ENCODE measurements at places on chromosomes 16 and 17.

DNA sequence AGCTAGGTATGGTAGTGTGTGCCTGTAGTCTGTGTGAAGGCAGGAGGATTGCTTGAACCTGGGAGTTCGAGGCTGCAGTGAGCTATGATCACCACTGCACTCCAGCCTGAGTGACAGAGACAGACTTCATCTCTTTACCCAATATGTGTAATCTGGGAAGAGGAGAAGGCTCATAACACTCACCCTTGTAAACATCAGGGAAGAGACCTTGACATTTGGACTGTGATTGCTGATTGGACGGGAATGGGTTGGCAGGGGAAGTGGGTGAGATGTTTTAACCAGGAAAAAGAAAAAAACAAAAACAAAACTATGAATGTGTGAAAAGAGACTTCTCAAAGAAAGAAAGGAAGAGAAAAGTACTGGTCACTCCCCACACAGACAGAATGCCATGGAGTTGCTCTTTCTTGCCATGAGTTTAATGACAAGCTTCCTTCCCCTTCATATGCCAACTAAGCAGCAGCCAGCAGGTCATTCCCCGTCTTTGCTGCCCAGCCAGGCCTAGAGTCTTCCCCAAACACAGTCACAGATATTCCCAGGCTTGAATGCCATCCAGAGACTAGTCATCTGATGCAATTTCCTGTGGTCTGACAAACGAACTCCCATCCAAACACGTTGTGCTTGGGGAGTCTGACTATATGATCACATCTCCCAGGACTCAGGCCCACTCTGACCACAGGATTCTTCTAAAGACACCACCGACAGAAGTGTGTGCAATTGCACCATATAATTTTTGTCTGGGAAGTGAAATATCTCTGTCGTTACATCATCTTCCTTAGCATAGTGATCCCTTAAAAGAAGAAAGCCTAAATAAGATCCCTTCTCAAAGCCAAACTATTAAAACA lies 3.6 kb upstream of the XAF1 start:
- no peak for DNase-seq

- DNase-seq = no peak
These were observed 3.1 kb upstream of the KRTAP3-2 start for GRCh38 chr17:41002814-41003213.

GRCh38 chr17:41917192-41917591 lies 1.6 kb downstream of the ACLY start:
- DNase-seq = no peak

DNA sequence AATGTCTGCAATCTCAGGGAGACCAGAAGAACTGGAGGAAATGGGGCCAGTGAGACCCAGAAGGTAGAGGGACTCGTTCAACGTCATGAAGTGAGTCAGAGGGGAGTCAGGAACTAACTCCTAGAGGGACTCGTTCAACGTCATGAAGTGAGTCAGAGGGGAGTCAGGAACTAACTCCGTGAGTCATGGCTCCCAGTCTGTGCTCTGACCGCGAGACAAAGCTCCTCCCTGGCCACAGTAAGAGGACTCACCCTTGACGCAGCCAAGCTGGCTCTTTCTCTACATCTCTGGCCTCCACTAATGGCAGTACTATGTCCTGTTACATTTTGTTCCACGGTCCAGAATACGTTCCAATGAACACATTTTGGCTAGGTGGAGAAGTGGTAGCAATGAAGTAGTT lies 902.5 kb downstream of the KCNJ2 start:
- DNase-seq = no peak

- no peak for DNase-seq
These were observed 6.3 kb downstream of the CASKIN1 start for GRCh38 chr16:2190002-2190658.

- DNase-seq = no peak
These were observed 37.9 kb upstream of the METTL16 start for GRCh38 chr17:2549392-2550211.

DNA sequence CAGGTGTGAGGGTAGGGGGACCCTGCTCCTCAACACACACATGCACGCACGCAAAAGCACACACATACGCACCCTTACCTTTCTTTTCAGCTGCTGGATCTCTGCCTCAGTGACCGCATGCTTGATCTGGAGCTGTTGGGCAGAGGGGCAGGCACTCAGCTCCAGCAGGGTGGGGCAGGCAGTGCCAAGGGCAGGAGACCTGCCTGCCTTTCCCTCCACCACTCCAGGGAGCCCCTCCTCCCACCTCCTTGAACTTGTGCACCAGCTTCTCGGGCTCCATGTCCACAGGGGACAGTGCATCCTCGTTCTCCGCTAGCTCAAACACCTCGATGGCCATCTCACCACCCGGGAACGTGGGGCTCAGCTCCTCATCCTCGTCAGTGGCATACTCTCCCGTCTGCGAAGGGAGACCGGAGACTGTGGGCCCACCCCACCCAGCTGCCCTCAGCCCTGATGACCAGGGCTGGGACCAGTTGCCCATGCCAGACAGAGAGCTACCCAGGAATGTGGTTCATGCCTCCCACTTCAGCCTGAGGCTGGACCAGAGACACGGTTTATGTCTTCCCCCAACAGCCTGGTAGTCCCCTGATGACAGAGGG lies 9.3 kb upstream of the SAMD14 start:
- no peak for DNase-seq

DNA sequence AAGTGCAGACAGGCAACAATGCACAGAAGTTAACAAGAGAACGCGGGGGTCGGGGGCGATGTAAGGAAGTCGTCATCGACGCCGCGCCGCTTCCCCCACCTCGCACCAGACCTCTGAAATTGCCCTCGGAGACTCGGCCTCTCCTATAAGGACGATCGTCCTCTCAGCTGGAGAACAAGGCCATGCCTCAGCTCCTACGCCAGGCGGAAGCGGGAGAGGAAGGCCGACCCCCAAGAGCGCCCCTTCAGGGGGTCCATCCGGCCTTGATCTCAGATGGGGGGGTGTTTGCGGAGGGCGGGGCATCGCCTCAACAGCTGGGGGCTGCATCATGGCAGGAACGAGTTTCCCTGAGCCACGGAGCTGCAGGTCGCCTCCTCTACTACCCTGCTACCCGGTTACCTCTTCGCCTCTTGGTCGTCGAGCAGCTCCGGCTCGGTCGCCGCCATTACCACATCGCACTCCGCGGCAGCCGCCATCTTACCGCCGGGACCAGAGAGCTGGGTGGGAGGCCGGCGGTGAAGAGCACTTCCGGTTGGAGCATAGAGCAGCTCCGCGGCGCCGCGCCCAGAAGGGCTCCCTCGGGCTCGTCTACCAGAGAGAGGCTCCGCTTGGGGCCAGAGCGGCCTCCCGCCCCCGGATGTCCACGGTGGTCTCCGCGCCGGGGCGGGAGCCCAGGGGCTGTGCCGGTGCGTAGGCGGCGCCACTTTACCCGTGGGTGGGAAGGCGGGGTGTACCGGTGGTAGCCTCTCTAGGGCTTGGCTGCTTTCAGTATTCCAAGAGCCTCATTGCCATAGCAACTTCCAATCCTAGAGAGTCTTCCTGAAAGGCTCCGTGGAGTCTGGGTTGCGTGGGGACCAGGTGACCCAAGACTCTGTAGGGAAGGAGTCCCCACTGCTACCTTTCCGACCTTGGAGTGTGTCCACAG lies at the start of gene DNAJC7:
TSS of gene DNAJC7 (minus strand) at position 499 of the 925 bp plus-strand sequence. CDS start at position 476, 23 bp downstream.
- DNase-seq = peak; percentile 91

DNA sequence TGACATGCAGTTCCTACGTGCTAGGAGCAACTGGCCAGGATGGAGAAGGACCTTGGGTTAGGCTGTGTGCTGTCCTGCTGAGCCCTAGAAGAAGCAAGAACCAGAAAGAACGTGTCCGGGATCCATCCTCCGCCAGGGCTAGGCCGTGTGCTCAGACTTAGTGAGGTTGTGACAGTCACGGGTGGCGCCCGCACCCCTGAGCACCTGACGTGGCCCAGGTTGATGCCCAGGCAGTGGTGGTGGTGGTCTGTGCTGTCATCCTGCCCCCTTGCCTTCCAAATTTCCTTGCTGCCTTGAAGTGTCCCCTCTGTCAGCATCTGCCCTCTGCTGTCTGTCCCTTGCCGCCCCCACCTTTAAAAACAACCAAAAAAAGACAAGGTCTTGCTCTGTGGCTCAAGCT lies 4.2 kb upstream of the GSE1 start:
- no peak for DNase-seq

- no peak for DNase-seq
These were observed 109.9 kb downstream of the RBFOX3 start for GRCh38 chr17:79500745-79501618.

- DNase-seq = no peak
These were observed 33.0 kb downstream of the ENGASE start for GRCh38 chr17:79107499-79108231.

- no peak for DNase-seq
These were observed 36.0 kb upstream of the MLKL start for GRCh38 chr16:74736531-74737157.

- DNase-seq = no peak
These were observed 504 bp downstream of the FOXC2 start for GRCh38 chr16:86566966-86567700.

GRCh38 chr17:39618956-39619785 lies 7.6 kb upstream of the PPP1R1B start:
- no peak for DNase-seq

- DNase-seq = no peak
These were observed 3.9 kb downstream of the PLEKHG4 start for GRCh38 chr16:67283039-67283825.

DNA sequence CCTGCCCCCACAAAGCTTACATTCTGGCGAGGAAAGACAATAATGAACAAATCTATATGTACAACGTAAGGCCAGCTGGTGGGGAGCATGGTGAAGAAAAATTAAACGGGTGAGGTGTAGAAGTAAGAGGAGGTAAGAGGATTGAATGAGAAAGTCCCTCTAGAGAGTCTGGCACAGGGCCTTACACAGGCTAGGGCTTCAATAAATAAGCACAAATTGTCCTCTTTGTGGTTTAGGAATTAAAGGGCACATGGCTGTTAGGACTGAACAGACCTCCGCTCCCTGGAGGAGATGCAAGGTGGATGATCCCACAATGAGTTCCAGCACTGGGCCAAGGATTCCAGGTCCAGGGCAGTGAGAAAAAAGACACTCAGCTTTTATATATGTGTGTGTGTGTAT lies 43.1 kb upstream of the HAPSTR1 start:
- no peak for DNase-seq

- DNase-seq = peak; percentile 65
These were observed 498 bp upstream of the PLEKHG4 start for GRCh38 chr16:67278773-67279295.

DNA sequence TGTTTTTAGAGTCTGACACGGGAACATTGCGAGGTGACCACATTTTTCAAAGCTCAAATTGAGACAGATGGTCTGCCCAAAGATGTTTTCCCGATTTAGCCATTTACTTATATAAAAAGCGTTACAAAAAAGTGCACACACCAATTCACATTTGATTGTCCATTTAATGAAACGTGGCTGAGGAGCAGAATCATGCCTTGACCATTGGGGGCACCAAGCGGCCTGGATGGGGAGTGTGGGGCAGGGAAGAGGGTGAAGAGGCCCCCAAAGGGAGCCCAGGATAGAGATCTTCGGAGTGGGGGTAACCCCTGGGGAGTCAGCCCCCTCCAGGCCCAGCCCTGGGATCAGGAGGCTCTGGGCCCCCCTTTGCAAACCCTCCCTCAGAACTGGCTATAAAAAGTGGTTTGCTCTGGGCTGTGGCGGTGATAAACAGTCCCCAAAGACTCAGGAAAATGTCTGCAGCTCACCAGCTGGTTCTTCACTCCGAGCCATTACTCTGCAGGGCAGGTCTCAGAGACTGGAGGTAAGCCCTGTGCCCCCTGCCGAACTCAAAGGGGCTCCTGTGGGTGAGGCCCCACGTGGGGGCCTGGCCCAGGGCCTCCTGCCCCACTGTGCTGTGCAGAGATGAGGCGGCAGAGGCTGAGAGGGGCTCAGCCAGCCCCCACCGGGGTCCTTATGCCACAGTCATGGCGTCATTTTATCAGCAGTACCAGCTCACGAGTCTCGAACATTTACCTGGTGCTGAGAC lies 105.9 kb upstream of the SEC14L1 start:
- no peak for DNase-seq

- DNase-seq = no peak
These were observed 20.1 kb downstream of the GID4 start for GRCh38 chr17:18059283-18059682.

- peak; percentile 93 for DNase-seq
These were observed 408 bp upstream of the KPNA2 start for GRCh38 chr17:68035131-68035522.

DNA sequence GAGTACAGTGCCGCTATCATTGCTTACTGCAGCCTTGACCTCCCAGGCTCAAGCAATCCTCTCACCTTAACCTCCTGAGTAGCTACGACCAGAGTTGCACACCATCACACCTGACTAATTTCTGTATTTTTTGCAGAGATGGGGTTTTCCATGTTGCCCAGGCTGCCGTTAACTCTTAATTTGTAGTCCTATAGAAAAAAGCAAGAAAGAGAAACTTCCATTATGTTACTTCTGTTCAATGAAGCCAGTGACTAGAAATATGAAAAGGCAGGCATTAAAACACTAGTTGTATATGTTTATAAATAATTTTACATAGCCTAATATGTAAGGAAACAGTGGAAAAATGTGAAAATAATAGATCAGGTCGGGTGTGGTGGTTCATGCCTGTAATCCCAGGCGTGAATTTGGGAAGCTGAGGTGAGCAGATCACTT lies 9.7 kb downstream of the RAD51C start:
- no peak for DNase-seq

GRCh38 chr16:73059779-73060615 lies 12.1 kb upstream of the ZFHX3 start:
- no peak for DNase-seq

- DNase-seq = no peak
These were observed 5.4 kb downstream of the HAGHL start for GRCh38 chr16:732332-732731.

GRCh38 chr16:7437135-7437804 lies 104.6 kb downstream of the RBFOX1 start:
- DNase-seq = no peak

- no peak for DNase-seq
These were observed 108.0 kb downstream of the CCDC182 start for GRCh38 chr17:57636985-57637665.

GRCh38 chr17:62627904-62628633 lies 599 bp downstream of the MRC2 start:
- DNase-seq = peak; percentile 45

- DNase-seq = no peak
These were observed 647 bp upstream of the TMEM238L start for GRCh38 chr17:10804546-10804945.

DNA sequence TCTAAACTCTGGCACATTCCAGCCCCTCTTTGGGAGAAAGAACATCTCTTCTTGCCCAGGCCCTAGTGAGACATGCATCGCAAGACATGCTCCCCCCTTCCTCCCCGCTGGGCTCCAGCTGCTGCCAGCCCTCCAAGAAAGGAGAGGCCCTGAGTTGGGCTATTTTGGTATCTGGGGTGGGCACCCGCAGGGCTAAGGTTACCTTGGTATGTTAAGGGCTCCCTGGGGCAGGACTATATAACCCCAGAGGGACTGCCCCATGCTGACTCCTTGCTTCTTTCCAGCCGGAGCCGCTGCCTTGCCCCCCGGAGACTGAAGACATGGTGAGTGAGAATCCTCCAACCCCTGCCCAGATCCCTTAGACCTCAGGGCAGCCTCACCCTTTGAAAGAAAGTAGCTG lies at the start of gene MYL11:
TSS of gene MYL11 (plus strand) at position 265 of the 400 bp plus-strand sequence. CDS start at position 321, 56 bp downstream.
- no peak for DNase-seq

GRCh38 chr17:19555746-19556145 lies 22.1 kb downstream of the SLC47A1 start:
- DNase-seq = no peak

GRCh38 chr16:80166082-80166481 lies 374.7 kb upstream of the DYNLRB2 start:
- DNase-seq = no peak
